ENCODE measurements at places on chromosomes 1 and 21.

GRCh38 chr1:8031176-8031785 lies 5.2 kb upstream of the ERRFI1 start:
- DNase-seq = no peak

GRCh38 chr1:162670928-162671663 lies 38.8 kb downstream of the DDR2 start:
- no peak for DNase-seq

- DNase-seq = no peak
Observed at GRCh38 chr1:66696771-66697170, 55.5 kb upstream of the DYNLT5 start.

DNA sequence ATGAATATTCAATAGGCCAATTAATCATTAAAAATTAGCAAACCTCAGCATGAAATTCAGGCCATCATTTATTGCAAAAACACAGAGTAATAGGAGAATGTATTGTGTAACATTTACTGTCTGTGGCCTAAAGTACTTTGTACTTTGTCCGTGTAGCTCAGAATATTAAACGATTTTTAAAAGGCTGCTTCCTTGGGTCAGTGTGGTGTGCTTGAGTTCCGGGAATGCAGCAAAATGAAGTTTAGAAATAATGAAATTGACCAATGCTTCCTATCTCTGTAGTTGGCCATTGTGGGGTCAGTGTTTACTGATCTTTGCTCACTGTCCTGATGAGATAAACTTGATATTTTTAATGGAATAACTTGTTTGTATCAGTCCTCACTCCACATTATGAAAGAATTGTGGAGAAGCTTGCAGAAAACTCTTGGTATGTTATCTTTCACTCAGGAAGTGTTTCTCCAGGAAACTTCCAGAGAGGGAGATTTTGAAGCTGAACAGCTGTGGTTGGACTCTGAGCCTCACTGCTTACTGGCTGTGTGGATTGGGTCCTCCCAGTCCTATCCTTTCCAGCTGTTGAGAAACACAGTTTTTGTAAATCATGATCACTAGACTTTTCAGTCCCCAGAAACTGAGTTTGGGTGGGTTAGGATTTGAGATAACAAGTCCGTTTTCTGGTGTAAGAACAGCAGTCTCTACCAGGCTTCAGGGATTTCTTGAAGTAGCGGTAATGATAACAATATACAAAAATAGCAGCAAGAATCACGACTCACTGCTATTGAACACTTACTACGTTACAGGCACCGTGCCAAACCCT lies 19.2 kb upstream of the MTARC1 start:
- no peak for DNase-seq

DNA sequence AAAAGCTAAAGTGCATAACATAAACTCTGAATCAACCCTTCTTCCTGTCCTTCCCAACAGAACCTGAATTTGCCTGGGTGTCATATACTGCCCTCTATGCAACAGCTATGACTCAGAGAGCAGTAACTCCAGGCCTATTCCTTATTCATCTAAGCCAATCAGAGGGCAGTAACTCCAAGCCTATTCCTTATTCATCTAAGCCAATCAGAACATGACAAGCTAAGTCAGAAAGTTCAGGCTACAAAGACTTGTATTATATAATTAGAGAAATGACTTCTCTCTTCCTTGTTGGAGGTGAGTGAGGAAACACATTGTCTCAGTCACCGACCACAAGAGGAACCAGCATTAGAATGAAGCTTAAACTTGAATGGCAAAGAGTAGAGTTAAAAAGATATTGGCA lies 26.2 kb upstream of the TADA1 start:
- DNase-seq = no peak

- DNase-seq = no peak
Observed at GRCh38 chr21:31671146-31671716, 11.7 kb downstream of the SOD1 start.

DNA sequence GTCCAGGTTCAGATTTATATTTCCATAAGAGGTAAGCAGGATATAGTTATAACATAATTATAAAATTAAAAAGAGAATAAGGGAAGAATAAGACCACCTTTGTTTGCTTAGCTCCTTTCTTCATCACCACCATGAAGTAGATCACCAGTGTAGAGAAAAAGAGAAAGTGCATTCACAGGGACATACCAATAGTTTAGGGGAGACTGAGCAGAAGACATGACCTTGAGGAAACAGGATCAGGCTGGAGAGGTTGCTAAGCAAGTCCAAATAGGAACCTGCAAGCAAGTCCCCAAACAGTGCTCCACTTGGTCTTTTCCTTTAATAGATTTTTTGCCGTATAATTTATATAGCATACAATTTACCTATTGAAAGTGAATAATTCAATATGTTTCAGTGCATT lies 63.0 kb downstream of the KCNT2 start:
- DNase-seq = no peak

- no peak for DNase-seq
Observed at GRCh38 chr1:37657620-37658412, 23.1 kb upstream of the RSPO1 start.

- DNase-seq = no peak
Observed at GRCh38 chr21:44473915-44474555, 18.7 kb downstream of the LRRC3 start.

DNA sequence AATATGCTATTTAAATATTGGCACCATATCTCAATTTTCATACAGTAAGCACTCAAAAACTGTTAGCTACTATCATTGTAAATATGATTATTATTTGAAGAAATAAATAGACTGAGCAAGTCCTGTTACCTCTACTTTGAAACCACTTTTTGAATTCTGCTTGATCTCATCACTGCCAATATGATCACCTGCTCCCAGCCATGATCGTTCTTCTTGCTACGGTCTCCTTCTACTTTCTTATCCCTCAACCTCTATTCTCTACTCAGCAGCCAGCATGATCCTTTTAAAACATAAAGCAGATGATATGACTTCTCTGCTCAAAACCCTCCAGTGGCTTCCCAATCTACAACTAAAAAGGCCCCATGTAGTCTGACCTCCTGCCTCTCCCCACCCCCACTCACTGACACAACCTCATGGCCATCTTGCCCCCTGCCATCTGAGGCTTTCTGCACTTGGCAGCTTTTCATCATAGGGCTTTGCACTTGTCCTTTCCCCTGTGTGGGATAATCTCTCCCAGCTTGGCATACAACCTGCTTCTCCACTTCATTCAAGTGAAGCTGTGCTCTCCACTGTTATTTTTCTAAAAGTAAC lies 27.2 kb downstream of the CD34 start:
- no peak for DNase-seq

- no peak for DNase-seq
Observed at GRCh38 chr1:181077576-181078242, 10.8 kb upstream of the IER5 start.

DNA sequence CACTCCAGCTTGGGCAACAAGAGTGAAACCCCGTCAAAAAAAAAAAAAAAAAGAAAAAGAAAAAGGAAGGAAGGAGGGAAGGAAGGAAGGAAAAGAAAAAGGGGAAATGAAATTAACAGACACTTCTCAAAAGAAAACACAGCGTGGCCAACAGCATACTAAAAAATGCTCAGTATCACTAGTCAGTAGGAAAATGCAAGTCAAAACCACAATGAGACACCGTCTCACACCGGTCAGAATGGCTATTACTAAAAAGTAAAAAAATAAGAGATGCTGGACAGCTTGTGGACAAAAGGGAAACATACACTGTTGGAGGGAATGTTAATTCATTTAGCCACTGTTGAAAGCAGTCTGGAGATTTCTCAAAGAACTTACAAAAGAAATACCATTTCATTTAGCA lies 369.5 kb upstream of the BRINP3 start:
- DNase-seq = no peak

Data from femur (tissue), 1 donor.